ENCODE measurements at places on chromosomes 6 and 20. TPM values are rescaled to one million over a fixed set of nuclear protein-coding genes. Genes with fewer than 3 reads are reported as not detected.
A peak's percentile ranks its signal among the peaks of the same experiment; 100 is the strongest.

GRCh38 chr20:64047968-64048401 is 1.5 kb downstream of the SOX18 start:
- no peak for DNase-seq

- peak; percentile 96 for DNase-seq
These were observed 118.1 kb downstream of the CEBPB start for GRCh38 chr20:50308513-50309279.

DNA sequence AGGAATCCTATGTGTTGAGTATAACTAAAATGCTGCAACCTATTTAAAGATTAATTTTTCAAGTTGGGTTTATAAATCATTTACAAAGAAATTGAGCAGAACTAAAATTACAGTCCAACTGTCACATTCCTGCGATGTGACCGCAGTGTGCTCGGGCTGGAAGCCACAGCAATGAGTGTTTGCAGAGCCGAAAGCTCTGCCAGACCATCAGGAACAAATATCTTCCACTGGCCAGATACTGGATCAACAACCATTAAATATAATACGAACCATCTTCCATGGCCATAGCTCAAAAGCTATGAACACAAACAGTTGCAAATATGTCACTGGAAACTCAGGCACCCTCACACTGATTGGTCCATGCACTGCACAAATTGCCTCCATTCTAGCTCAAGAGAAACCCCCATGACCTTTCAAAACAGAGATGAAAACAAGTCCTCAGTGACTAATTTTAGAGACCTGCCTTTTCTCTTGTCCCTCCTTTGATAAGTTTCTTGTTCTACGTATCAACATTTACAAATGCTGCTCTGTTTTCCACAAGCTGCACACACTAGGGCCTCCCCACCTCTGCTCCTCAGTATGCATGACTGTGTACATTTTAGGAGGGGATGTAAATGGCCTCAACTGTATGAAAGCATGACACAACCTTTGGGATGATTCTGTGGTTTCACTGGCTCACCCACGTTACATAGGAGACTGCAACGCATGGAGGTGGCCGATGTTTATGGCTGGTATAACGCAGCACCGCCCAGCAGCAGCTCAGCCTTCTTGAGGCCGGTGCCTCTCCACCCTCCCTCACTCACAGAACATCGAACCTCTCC is 171.7 kb downstream of the WDR27 start:
- peak; percentile 71 for DNase-seq

GRCh38 chr20:3042625-3043024 is 797 bp upstream of the GNRH2 start:
- DNase-seq, result peak; percentile 50

DNA sequence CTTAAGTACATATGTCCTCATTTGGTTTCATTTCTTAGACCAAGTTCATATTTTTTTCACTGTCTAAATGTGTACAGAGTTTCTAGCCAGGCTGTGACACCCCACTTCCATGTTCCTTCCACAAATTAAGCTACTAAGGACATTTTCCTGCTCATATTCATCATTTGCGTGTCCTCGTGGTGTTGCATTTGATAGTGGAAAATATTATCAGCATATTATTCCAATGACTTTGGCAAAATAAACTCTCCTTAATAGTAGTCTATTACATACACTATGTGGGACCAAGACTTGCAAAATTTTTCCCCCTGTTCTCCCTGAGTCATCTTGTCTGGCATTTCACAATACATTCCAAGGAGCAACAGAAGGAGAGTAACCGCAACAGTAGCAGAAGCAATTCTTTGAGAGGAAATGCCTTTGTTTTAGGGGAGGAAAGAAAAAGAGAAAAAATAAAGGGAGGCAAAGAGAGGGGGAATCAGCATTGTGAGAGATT is 599.2 kb downstream of the COL12A1 start:
- peak; percentile 22 for DNase-seq

GRCh38 chr6:49551078-49551865 is 804 bp downstream of the C6orf141 start:
- no peak for DNase-seq

Gene CST9L
- not detected for total RNA-seq

- peak; percentile 85 for DNase-seq
These were observed 3.9 kb upstream of the SOX4 start for GRCh38 chr6:21589352-21590345.

Gene MBOAT1
- 29.2 TPM for total RNA-seq

GRCh38 chr6:133681891-133682290 is 207.0 kb upstream of the TCF21 start:
- DNase-seq, result no peak

DNA sequence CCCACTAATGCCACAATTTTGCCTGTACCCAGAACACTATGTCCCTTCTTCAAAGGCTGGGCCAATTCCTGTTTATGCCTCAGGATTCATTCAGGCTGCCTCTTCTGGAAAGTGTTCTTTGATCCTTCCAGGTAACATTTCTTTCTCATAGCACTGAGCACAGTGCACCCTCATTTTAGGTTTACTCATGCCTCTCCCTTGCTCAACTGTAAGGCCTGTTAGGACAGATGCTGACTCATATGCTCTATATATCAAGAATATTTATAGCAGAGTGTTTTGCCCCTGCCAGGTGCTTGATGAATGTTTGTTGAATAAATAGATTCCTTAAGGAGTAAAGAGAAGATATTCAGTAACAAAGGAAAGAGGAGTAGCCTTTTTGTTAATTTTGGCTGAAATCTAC is 263.9 kb downstream of the PHF3 start:
- DNase-seq, result no peak

- no peak for DNase-seq
These were observed 135.0 kb upstream of the TNFAIP3 start for GRCh38 chr6:137731960-137732616.

GRCh38 chr20:41279546-41280225 is 37.8 kb downstream of the ZHX3 start:
- DNase-seq, result no peak

Gene SLC52A3
- 1.2 TPM for total RNA-seq

DNA sequence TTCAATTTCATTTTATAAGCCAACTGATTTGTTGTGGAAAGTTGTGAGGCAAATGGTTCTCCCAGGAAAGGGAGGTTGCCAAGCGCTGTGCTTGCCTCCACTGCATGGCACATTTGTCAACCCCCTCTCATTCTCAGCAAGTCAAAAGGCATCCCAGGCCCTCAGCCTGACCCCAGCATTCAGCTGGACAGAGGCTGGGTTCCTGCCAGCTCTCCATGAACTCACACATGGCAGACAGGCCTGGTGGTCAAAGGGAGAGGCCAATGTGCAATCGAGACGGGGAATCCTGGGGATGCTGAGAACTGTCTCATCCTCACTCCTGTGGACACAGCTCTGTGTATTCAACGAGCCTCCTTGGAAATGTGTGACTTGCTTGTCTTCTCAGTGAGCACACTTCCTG is 106.0 kb upstream of the CDH4 start:
- no peak for DNase-seq

GRCh38 chr6:157442291-157442690 is 61.3 kb downstream of the ZDHHC14 start:
- DNase-seq, result no peak

Gene RAB44
- 0.37 TPM for total RNA-seq

Gene CRIP3
- 1.5 TPM for total RNA-seq

Gene SLC22A23
- 27.6 TPM for total RNA-seq

GRCh38 chr6:13825871-13826270 is 11.5 kb upstream of the MCUR1 start:
- DNase-seq, result no peak

DNA sequence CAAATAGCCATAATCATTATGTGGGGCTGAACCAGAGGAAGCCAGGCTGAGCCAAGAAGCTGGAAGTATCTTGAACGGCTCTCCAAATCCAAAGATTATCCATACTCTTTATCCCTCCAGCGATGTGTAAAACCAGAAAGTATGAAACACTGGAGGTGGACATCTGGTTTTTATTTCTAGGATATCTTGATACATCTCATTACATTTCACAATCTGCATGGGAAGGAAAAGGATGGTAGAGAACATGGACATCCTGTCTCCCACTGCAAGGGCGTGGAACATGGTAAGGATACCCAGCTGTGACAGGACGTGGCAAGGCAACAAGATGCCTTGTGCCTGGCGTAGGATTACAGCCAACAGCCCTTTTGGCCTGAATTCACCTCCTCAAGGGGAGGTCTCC is 20.1 kb downstream of the TRIM27 start:
- no peak for DNase-seq

DNA sequence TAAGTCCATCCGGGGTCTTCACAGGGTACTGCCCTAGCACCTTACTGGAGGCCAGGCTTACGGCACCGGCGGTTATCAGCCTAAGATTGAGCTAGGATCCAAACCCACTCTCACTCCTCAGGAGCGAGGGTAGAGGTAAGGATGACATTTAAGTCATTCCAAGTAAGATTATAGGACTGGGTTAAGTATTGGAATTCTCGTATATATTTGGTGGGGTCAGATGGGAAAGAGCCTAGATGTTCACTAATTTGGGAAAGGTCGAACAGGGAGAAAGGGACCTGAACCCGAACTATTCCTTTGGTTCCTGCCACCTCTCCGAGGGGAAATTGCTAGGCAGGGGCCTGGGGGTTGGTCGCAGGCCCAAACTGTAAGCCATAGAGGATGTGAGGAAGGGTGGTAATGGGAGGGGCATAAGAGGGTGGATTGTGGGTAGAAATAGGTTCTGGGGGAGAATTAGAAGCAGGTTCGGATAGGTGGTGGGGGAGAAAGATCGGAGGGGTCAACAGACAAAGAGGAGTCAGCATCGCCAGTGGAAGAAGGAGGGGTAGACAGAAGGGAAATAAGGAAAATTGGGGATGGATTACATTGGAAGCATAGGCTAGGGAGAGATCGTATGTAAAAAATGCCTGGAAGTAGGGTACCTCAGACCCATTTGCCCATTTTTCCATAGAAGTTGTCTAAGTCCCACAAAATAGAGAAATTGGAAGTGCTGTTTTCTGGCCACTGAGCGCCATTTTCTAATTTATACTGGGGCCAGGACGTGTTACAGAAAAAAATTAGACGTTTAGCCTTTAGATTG is 747.1 kb upstream of the ADGRB3 start:
- DNase-seq, result no peak

DNA sequence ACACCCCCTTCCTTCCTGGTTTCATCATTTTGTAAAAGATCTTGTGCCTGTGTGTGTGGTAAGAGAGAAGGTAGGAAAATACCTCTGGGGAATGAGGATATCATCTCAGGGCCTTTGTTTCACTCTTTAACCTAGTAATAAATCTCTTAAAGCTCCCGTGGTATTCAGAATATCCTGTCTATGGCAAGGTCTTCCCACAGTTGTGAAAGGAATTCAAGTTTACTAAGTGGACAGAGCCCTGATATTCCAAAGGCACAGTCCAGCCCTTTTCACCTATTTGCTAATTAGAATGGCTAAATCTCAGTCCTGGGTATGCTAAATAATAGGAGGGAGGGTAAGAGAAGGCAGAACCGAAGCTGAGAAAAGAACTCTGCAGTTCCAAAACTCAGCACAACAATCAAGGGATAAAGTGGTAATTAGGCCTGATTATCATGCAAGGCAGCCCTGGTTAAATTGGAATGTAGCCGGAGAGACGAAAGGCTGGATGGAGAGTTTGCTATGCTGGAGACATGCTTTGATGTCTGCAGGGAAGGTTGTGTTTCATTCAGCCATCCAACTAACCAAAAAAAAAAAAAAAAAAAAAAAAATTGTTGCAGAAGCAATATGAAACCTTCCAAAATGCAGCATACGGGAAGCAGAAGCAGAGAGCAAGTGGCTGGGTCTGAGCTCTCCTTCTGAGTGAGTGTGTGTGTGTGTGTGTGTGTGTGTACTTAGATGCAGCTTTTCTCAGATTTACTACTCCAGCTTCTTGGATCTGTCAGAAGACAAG is 28.5 kb upstream of the PIM1 start:
- peak; percentile 74 for DNase-seq

GRCh38 chr6:19042420-19042819 is 655.3 kb downstream of the RNF144B start:
- no peak for DNase-seq

DNA sequence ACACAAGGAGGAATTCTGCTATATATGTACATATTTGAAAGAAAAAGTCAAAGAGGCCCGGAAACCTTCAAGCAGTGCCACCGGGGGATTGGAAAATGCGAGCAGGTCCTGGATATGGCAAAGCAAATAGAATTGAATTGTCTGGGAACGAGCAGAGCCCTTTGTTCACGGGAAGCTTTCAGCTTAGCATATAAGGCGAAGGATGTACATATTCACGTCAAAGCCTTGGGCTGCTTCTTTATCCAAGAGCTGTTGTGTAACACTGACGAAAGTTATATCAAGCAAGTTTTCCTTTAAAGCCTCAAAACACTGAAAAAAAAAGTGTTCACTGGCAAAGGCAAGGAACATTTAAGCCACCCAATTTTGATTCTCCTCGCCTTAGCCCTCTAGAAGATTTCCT is 171.0 kb downstream of the GPX5 start:
- no peak for DNase-seq

GRCh38 chr6:26141378-26141904 is 54.2 kb downstream of the HFE start:
- DNase-seq, result no peak

DNA sequence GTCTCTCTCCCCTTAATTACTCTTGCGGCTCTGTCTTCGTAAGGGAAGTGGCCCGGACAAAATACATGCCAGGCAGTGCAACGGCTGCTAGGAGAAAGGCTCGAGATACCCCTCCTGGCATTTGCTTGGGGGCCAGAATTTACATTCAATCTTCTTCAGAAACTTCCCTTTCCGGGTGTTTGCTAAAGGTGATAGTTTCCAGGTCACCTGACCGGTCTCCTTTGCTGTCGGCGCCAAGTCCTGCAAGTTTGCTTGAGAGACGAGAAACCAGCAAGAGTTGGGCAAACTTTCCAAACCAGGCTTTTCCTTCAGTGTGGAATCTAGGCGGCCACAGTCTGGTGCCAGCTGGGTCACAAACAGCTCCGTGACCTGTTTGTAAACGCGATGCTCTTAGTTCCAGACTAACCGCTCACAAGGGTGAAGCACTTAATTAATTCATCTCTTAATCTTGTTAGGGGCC is 563 bp upstream of the SRSF3 start:
- peak; percentile 46 for DNase-seq

- DNase-seq, result peak; percentile 51
These were observed 550.5 kb upstream of the MARCKS start for GRCh38 chr6:113306552-113307145.

Gene DNMT3B
- total RNA-seq, result 1.6 TPM

Gene SMPDL3A
- 18.7 TPM for total RNA-seq

DNA sequence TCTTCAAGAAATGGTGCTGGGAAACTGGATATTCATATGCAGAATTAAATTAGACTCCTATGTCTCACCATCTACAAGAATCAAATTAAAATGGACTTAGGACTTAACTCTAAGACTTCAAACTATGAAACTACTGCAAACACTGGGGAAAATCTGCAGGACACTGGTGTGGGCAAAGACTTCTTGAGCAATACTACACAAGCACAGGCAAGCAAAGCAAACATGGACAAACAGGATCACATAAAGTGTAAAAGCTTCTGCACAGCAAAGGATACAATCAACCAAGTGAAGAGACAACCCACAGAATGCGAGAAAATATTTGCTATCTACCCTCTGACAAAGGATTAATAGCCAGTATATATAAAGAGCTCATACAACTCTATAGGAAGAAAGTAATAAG is 1161.1 kb upstream of the CITED2 start:
- no peak for DNase-seq

GRCh38 chr6:32854376-32855178 is 585 bp downstream of the PSMB9 start:
- DNase-seq, result peak; percentile 47

GRCh38 chr20:16178546-16179135 is 394.6 kb downstream of the KIF16B start:
- DNase-seq, result no peak

- DNase-seq, result no peak
These were observed 1.3 kb downstream of the PPP1R3G start for GRCh38 chr6:5086294-5086890.

Measured in uterus (tissue), 4 donors.